ENCODE measurements at places on chromosomes 7 and 10. TPM values are rescaled to one million over a fixed set of nuclear protein-coding genes. Genes with fewer than 3 reads are reported as not detected.

- no peaks in the 10 kb centered on the region for H3K27me3 ChIP-seq
- H3K27ac ChIP-seq = no peak overlapping the region
- H3K4me1 ChIP-seq = no peaks in the 10 kb centered on the region
Measured at GRCh38 chr10:92081641-92082040, 158.1 kb downstream of the BTAF1 start.

GRCh38 chr10:7322623-7323022, 88.2 kb downstream of the SFMBT2 start:
- H3K4me1 ChIP-seq = peaks cover 6% of the 10 kb centered on the region
- H3K36me3 ChIP-seq = no peaks in the 10 kb centered on the region
- no peak overlapping the region for H3K4me3 ChIP-seq

GRCh38 chr10:48509974-48510692, 94.7 kb downstream of the ARHGAP22 start:
- H3K36me3 ChIP-seq = peaks cover 4% of the 10 kb centered on the region
- DNase-seq = peak; percentile 53
- H3K27ac ChIP-seq = no peak overlapping the region
- no peaks in the 10 kb centered on the region for H3K27me3 ChIP-seq
- peaks cover 40% of the 10 kb centered on the region for H3K4me1 ChIP-seq

- H3K27me3 ChIP-seq = no peaks in the 10 kb centered on the region
- peaks cover 16% of the 10 kb centered on the region for H3K4me1 ChIP-seq
- H3K36me3 ChIP-seq = no peaks in the 10 kb centered on the region
- H3K4me3 ChIP-seq = no peak overlapping the region
- DNase-seq = no peak
Measured at GRCh38 chr10:29471544-29471859, 163.3 kb downstream of the SVIL start.

DNA sequence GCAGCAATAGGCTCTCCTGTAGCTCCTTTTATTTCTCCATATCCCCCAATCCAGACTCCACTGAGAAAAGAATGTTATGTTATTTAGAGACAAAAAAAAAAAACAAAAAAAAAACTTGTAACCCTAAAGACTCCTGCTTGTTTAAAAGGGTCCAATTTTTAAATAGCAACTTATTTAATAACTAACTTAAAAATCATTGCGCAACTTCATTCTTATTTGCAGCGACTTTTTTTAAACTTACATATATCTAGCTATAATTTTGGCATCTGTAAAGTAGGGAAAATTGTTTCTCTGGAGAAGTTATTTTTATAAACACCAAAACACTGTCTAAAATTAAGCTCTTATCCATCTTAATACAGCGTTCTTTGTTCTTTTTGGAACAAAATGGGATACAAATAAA, 59.0 kb upstream of the ZC3HAV1 start:
- H3K27me3 ChIP-seq = no peaks in the 10 kb centered on the region
- no peaks in the 10 kb centered on the region for H3K36me3 ChIP-seq
- H3K27ac ChIP-seq = no peak overlapping the region
- no peak overlapping the region for H3K4me3 ChIP-seq
- DNase-seq = no peak

DNA sequence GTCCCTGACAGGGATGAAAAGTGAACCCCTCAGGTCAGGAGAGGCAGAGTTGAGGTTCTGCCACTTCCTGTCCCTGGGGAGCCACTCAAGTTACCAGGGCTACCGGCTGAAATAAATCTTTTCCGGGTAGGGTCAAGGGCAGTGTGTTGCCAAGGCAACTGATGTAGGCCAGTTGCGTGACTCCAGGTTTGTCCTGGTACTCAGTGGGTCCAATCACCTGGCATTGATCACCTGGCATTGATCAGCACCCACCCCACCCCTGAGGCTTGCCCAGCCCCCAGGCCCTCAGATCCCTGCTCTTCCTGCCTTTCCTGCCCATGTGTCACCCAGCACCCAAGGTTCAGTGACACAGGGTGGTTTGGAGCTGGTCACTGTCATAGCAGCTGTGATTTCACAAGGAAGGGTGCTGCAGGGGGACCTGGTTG, 5.9 kb downstream of the SAP25 start:
- H3K36me3 ChIP-seq = peaks cover 7% of the 10 kb centered on the region
- no peaks in the 10 kb centered on the region for H3K27me3 ChIP-seq
- H3K4me1 ChIP-seq = peaks cover 70% of the 10 kb centered on the region
- no peak overlapping the region for H3K27ac ChIP-seq
- no peak for DNase-seq
- H3K4me3 ChIP-seq = no peak overlapping the region

DNA sequence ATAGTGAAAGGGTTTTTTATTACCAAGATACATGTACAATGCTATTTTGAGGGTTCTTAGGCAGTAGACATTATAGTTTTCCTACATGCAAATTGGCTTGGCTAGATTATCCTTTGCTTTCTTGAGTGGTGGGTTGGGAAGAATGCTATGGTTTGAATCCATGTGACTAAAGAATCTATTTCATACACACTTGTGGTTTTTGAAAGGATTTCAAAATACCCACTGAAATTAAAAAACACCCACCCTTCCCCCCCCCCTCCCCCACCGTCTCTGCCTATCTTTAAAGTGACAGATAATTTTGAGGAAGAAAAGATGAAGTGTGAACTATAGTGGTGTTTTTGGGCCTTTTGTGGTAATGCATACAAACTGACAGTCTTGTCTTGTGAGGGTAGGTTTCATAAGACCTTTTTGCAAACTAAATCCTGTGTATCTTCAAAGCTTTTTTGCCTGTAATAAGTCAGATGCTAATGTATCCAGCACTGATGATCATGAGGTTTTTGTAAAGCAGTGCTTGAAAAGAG, 90.9 kb downstream of the TPST1 start:
- no peak for DNase-seq
- H3K27ac ChIP-seq = no peak overlapping the region
- no peaks in the 10 kb centered on the region for H3K27me3 ChIP-seq
- H3K36me3 ChIP-seq = no peaks in the 10 kb centered on the region

- H3K27me3 ChIP-seq = no peaks in the 10 kb centered on the region
- no peak for DNase-seq
- no peak overlapping the region for H3K4me3 ChIP-seq
Measured at GRCh38 chr10:118139321-118139720, 92.6 kb upstream of the RAB11FIP2 start.

- H3K4me1 ChIP-seq = no peaks in the 10 kb centered on the region
- H3K27me3 ChIP-seq = no peaks in the 10 kb centered on the region
- no peak overlapping the region for H3K4me3 ChIP-seq
- no peaks in the 10 kb centered on the region for H3K36me3 ChIP-seq
- no peak for DNase-seq
Measured at GRCh38 chr7:14685167-14685566, 217.4 kb downstream of the DGKB start.

GRCh38 chr10:131198843-131199242, 112.7 kb downstream of the TCERG1L start:
- no peak overlapping the region for H3K4me3 ChIP-seq
- H3K27ac ChIP-seq = no peak overlapping the region
- no peaks in the 10 kb centered on the region for H3K36me3 ChIP-seq
- DNase-seq = no peak

- no peaks in the 10 kb centered on the region for H3K27me3 ChIP-seq
- no peaks in the 10 kb centered on the region for H3K4me1 ChIP-seq
- no peak for DNase-seq
- H3K27ac ChIP-seq = no peak overlapping the region
- no peaks in the 10 kb centered on the region for H3K36me3 ChIP-seq
Measured at GRCh38 chr7:131867461-131867860, 311.0 kb upstream of the PODXL start.

DNA sequence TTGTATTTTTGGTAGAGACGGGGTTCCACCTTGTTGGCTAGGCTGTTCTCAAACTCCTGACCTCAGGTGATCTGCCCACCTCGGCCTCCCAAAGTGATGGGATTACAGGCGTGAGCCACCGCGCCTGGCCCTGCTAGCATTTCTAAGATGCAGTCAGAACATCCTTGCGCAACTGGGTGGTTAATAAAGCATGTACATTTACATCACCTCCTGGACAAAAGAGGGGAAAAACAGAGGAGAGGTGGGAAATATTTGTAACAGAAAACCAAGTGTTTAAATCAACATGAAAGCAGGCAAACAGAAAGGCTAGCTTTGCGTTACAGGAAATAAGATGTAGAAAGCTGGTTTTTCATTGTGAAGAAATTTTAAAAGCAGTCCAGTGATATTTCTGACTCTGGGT, 220.9 kb upstream of the KMT2E start:
- no peaks in the 10 kb centered on the region for H3K4me1 ChIP-seq
- H3K36me3 ChIP-seq = no peaks in the 10 kb centered on the region
- H3K4me3 ChIP-seq = no peak overlapping the region
- H3K27ac ChIP-seq = no peak overlapping the region

GRCh38 chr10:14659626-14660196, 115.0 kb downstream of the FAM107B start:
- no peaks in the 10 kb centered on the region for H3K4me1 ChIP-seq
- no peak overlapping the region for H3K27ac ChIP-seq
- H3K4me3 ChIP-seq = no peak overlapping the region
- peaks cover 3% of the 10 kb centered on the region for H3K27me3 ChIP-seq
- no peaks in the 10 kb centered on the region for H3K36me3 ChIP-seq

DNA sequence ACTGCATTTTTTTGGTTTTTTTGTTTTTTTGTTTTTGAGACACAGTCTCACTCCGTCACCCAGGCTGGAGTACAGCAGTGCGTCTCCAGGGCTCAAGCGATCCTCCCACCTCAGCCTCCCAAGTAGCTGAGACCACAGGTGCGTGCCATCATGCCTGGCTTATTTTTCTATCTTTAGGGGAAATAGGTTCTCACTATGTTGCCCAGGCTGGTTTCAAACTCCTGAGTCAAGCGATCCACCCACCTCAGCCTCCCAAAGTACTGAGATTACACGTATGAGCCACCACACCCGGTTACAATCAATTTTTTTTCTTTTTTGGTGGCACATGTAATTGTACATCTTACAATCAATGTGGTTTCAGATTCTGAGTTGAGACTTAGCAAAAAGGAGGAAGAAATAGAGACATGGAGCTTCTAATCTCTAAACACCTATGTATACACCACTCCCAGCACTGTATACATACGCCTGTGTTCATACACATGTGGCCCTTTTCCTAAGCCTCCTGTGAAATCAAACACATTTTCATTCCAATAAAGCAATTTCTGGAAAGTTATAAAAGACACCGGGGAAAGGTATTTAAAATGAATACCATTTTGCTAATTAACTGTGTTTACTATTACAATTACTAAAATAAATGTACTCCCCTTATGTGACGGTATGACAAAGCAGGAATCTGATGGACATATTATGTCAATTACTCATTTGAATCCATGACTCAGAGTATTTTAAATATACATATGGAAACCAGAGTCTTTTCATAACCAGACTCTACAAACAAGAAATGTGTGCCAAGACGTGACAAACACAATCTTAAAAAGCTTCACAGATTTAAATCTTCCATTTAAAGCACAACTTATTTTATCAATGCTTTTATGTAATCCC, 40.9 kb downstream of the SMURF1 start:
- DNase-seq = peak; percentile 37
- no peak overlapping the region for H3K4me3 ChIP-seq
- H3K36me3 ChIP-seq = peaks cover 4% of the 10 kb centered on the region
- no peaks in the 10 kb centered on the region for H3K27me3 ChIP-seq

DNA sequence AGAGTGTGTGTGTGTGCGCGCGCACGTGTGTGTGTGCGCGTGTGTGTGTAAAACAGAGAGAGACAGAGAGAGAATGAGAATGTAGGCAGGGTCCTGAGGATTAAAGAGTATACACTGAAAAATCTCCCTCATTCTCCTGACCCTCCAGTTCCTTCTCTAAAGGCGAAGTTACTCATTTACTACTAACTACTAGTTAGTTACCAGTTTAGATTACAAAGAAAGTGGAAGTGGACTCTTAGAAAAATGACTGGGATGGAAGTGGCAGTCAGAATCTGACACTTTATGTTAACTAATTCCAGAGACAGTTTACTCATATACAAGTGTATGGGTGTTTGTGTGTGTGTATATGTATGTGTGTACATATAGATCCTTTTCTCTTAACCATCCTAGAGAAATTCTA, 146.5 kb upstream of the LRRN3 start:
- H3K27ac ChIP-seq = no peak overlapping the region
- DNase-seq = no peak
- no peaks in the 10 kb centered on the region for H3K27me3 ChIP-seq
- H3K36me3 ChIP-seq = no peaks in the 10 kb centered on the region

GRCh38 chr7:29102558-29103151, 43.7 kb downstream of the CPVL start:
- H3K27me3 ChIP-seq = no peaks in the 10 kb centered on the region
- no peak overlapping the region for H3K27ac ChIP-seq
- no peak overlapping the region for H3K4me3 ChIP-seq
- no peaks in the 10 kb centered on the region for H3K4me1 ChIP-seq
- DNase-seq = peak; percentile 40

DNA sequence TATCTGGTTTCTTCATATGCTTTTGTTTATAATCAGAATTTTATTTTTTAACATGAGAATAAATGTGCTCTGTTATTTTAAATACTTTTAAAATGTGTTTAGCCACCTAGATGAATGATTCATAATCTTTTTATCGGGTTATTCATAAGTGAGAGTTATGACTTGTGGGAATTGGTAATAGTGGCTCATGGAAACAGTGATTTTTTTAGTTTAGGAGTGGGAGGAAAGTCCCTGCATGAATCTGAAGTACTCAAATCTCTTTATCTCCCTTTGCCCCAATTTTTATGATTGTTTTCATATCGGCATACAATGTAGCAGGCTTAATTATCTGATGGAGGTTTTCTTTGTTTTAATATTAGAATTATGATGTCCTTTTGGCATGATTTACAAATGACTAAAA, 42.9 kb downstream of the TAX1BP1 start:
- peaks cover 19% of the 10 kb centered on the region for H3K36me3 ChIP-seq
- no peak overlapping the region for H3K27ac ChIP-seq
- H3K4me3 ChIP-seq = no peak overlapping the region

DNA sequence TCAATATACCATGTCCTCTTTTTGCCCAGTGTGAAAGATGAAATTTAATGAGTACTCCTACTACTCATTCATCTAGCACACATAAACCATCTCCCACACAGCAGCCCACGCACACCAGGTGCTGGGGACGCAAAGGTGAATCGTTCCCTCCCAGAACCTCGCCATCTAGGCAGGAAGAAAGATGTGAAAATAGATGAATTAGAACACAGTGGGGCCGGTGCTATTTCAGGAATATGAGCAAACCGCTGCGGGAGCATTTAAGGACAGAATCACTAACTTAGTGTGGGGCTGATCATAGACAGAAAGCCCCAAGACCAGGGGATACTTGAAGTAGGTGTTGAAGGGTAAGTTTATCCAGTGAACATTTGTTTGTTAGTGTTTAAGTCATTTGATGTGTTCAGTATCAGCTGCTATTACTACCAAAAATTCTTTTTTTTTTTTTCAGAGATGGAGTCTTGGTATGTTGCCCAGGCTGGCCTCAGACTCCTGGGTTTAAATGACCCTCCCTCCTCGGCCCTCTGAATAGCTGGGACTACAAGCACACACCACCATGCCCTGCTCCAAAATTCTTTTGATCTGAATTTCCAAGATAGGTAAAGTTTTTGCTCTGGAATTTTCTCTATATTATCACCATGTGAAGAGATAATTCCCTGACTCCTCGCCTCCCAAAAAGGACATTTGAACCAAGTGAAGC, 48.8 kb downstream of the CPXM2 start:
- H3K36me3 ChIP-seq = no peaks in the 10 kb centered on the region
- no peak for DNase-seq
- no peak overlapping the region for H3K27ac ChIP-seq
- H3K4me3 ChIP-seq = no peak overlapping the region
- no peaks in the 10 kb centered on the region for H3K4me1 ChIP-seq

NFE2L3 gene
- 11.8 TPM for total RNA-seq

FAM25A gene
- not detected for total RNA-seq

NXPH1 gene
- 0.07 TPM for total RNA-seq

LRRC18 gene
- not detected for total RNA-seq

DGKI gene
- total RNA-seq = not detected

SPDYE18 gene
- 0.44 TPM for total RNA-seq

GCK gene
- 0.11 TPM for total RNA-seq

RTKN2 gene
- 0.09 TPM for total RNA-seq

Measured in K562 (cell line).